ENCODE measurements at places on chromosomes 1 and 21.

DNA sequence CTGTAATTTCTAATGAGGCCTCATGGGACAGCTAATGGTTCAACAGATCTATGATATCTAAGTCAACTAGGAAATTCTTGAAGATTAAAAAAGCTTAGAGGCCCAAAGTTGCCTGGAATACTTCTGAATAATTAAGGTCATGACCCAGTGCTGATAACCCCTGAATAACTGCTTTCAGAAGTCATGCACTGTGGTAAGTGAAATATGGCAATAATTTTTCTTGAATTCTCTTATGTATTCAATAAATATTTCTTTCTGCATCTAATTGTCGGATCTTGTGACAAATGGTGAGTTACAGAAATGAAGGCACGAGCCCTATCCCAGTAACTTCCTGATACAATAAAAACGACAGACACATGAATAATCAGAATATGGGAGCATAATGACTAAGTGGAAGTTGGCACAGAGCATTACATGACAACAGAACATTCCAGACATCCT, 219.3 kb upstream of the GREM2 start:
- no peak overlapping the region for H3K4me3 ChIP-seq
- no peaks in the 10 kb centered on the region for H3K4me1 ChIP-seq
- no peak for DNase-seq
- H3K36me3 ChIP-seq = no peaks in the 10 kb centered on the region
- H3K27ac ChIP-seq = peak overlapping the region; percentile 49

- H3K27me3 ChIP-seq = no peaks in the 10 kb centered on the region
- H3K4me1 ChIP-seq = peaks cover 22% of the 10 kb centered on the region
- no peak for DNase-seq
- H3K27ac ChIP-seq = no peak overlapping the region
Observed at GRCh38 chr1:200231787-200232231, 178.0 kb downstream of the ZNF281 start.

DNA sequence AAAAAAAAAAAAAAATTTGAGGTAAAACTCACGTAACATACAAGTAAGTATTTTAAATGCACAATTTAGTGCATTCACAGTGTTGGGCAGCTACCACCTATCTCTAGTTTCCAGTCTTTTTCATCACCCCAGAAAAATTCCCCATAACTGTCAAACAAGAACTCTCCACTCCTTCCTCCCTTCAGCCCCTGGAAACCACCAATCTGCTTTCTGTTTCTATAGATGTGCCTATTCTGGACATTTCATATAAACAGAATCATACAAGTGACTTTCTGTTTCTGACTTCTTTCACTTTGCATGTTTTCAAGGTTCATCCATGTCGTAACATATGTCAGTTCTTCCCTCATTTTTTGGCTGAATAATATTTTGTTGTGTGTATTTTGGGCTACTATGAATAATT, 24.9 kb upstream of the ETS2 start:
- no peaks in the 10 kb centered on the region for H3K27me3 ChIP-seq
- H3K27ac ChIP-seq = no peak overlapping the region
- H3K36me3 ChIP-seq = no peaks in the 10 kb centered on the region
- no peak for DNase-seq
- no peaks in the 10 kb centered on the region for H3K4me1 ChIP-seq

- no peaks in the 10 kb centered on the region for H3K27me3 ChIP-seq
- no peak for DNase-seq
- no peak overlapping the region for H3K27ac ChIP-seq
- no peak overlapping the region for H3K4me3 ChIP-seq
- H3K4me1 ChIP-seq = peaks cover 14% of the 10 kb centered on the region
Observed at GRCh38 chr1:46194641-46195193, 3.5 kb downstream of the POMGNT1 start.

- DNase-seq = no peak
- no peak overlapping the region for H3K27ac ChIP-seq
- no peak overlapping the region for H3K4me3 ChIP-seq
- no peaks in the 10 kb centered on the region for H3K36me3 ChIP-seq
Observed at GRCh38 chr1:177648731-177649265, 321.1 kb downstream of the SEC16B start.

GRCh38 chr1:156662800-156663055, 14.5 kb downstream of the NES start:
- H3K4me3 ChIP-seq = no peak overlapping the region
- peaks cover 48% of the 10 kb centered on the region for H3K4me1 ChIP-seq
- H3K36me3 ChIP-seq = no peaks in the 10 kb centered on the region
- no peaks in the 10 kb centered on the region for H3K27me3 ChIP-seq
- no peak for DNase-seq
- no peak overlapping the region for H3K27ac ChIP-seq

DNA sequence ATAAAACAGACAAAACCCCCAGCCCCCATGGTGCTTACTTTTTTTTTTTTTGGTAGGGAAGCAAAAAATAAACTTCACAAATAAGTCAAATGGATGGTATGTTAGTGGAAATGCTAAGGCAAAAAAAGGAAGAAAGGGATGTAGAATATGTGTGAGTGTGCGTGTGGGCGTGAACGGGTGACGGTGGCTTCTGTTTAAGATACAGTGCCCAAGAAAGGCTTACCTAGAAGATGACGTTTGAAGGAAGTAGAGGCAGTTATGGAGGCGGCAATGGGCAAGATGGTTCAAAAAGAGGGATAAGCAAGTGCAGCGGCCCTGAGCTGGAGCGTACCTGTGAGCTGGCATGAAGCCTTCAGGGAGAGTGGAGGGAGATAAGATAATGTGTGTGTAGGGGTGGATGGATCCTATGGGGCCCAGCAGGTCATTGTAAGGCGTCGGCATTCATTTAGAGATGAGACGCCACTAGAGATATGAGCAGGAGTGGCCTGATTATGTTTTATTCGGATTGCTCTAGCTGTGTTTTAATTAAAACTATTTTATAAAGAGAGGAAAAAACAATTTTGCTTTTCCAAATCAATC, 19.9 kb downstream of the LEPR start:
- DNase-seq = no peak
- no peak overlapping the region for H3K4me3 ChIP-seq
- no peak overlapping the region for H3K27ac ChIP-seq
- H3K27me3 ChIP-seq = no peaks in the 10 kb centered on the region
- H3K4me1 ChIP-seq = no peaks in the 10 kb centered on the region
- 0 out of 2 replicates have a peak, but pooled peaks cover 3% of the 10 kb centered on the region for H3K36me3 ChIP-seq

GRCh38 chr1:171061425-171062143, 29.1 kb upstream of the FMO3 start:
- no peaks in the 10 kb centered on the region for H3K27me3 ChIP-seq
- H3K27ac ChIP-seq = no peak overlapping the region
- H3K4me1 ChIP-seq = no peaks in the 10 kb centered on the region
- no peak for DNase-seq
- no peak overlapping the region for H3K4me3 ChIP-seq

GRCh38 chr1:116814926-116815723, 60.9 kb downstream of the CD2 start:
- H3K27me3 ChIP-seq = no peaks in the 10 kb centered on the region
- H3K27ac ChIP-seq = no peak overlapping the region
- no peaks in the 10 kb centered on the region for H3K36me3 ChIP-seq
- H3K4me1 ChIP-seq = no peaks in the 10 kb centered on the region
- DNase-seq = no peak

DNA sequence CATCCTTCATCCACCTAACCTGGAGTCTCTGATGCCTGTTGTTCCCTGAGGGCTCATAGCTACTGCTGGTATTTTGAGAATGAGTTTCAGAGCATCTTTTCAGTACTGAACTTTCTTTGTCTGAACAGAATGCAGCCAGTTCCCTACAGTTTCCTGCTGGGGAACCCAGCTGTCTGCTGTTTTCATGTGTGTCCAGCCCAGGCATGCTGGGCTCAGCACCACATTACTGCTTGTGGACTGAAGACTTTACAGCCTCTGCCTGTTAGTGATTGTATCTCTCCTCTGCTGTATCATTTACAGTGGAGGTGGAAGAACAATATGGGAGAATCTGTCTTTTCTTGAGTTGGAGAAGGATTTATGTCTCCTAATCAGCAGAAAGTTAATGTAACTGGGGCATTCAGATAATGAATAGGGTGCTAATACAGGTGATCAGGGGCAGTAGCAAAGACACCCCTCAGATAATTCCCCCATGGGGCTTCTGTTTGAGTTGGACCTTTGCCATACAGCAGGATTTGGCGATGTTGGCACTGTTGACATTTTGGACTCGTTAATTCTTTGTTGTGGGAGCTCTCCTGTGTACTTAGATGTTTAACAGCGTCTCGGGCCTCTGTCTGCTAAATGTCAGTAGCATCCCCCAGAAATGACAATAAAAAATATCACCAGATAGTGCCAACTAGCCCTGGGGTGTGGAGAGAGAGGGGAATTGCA, 207.7 kb downstream of the HHAT start:
- peak overlapping the region; percentile 86 for H3K27ac ChIP-seq
- no peaks in the 10 kb centered on the region for H3K27me3 ChIP-seq
- DNase-seq = peak; percentile 48
- H3K36me3 ChIP-seq = no peaks in the 10 kb centered on the region
- H3K4me1 ChIP-seq = peaks cover 48% of the 10 kb centered on the region

- no peaks in the 10 kb centered on the region for H3K27me3 ChIP-seq
- no peak for DNase-seq
- H3K36me3 ChIP-seq = no peaks in the 10 kb centered on the region
- H3K27ac ChIP-seq = no peak overlapping the region
Observed at GRCh38 chr1:205519541-205520131, 15.2 kb downstream of the CDK18 start.

DNA sequence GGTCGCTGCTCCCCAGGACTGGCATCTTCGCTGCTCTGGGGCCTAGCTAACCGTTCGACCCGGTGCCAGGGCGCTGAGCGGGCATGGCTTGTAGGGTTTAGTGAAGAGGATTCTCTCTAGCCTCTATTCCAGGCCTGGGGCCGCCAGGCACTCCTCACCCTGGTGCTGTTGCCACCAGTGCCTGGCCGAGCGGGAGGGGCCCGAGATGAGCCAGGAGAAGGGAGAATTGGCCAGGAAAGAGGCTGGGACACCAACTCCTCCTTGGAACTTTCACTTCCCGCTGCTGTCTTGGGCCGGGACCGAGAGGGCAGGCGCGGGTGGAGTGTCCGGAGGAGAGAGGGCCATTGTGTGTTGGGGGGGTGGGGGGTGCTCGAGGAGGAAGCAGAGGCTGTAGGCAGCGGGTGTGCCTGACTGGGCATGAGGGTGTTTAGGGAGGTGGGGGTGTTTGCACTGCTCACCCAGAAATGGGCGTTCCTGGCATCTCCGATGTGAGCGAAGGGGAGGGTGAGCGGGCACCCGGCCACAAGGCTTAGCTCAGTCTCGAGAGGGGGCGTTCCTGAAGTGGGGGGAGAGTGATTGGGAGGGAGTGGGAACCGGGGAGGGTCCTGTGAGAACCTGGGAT, 772 bp downstream of the ADAM15 start:
- H3K36me3 ChIP-seq = no peaks in the 10 kb centered on the region
- H3K27ac ChIP-seq = peak overlapping the region; percentile 40
- no peaks in the 10 kb centered on the region for H3K27me3 ChIP-seq
- DNase-seq = peak; percentile 70
- H3K4me3 ChIP-seq = peak overlapping the region; percentile 84
- peaks cover 7% of the 10 kb centered on the region for H3K4me1 ChIP-seq

Measured in SK-N-SH (cell line).